ENCODE measurements at places on chromosomes 11 and 22. TPM values are rescaled to one million over a fixed set of nuclear protein-coding genes. Genes with fewer than 3 reads are reported as not detected.

- DNase-seq: no peak
These were observed 51.6 kb upstream of the BARX2 start for GRCh38 chr11:129323896-129324502.

- DNase-seq: no peak
These were observed 14.3 kb upstream of the EED start for GRCh38 chr11:86230179-86230804.

Gene BIRC3
- 5.6 TPM for total RNA-seq

- no peak for DNase-seq
These were observed 17.0 kb upstream of the MMP12 start for GRCh38 chr11:102891736-102892135.

Gene FGF3
- total RNA-seq: not detected

Gene KCNJ1
- under 0.01 TPM for total RNA-seq

DNA sequence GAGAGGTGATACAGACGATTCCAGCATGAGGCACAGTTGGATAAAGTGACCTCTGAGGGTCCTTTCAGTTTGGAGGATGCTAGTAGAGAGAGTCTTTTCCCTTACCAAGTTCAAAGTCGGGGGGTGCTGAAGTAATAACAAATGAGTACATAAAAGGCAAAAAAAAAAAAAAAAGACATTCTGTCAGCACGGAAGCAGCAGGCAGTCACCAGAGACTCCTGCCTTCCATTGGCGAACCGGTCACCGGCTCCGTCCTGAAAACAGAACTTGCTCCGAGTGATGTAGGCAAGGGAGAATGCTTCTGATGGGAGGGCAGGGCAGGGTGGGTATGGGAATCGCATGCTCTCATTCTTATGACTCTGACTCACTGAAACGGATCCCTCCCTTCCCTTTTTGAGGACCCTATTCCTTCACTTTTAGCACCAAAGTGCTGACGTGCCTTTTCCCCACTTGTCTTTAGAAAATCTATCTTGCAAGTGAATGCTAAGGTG is 65.9 kb downstream of the PRR5L start:
- DNase-seq: no peak

GRCh38 chr11:110317516-110317932 is 21.1 kb upstream of the RDX start:
- DNase-seq: no peak

DNA sequence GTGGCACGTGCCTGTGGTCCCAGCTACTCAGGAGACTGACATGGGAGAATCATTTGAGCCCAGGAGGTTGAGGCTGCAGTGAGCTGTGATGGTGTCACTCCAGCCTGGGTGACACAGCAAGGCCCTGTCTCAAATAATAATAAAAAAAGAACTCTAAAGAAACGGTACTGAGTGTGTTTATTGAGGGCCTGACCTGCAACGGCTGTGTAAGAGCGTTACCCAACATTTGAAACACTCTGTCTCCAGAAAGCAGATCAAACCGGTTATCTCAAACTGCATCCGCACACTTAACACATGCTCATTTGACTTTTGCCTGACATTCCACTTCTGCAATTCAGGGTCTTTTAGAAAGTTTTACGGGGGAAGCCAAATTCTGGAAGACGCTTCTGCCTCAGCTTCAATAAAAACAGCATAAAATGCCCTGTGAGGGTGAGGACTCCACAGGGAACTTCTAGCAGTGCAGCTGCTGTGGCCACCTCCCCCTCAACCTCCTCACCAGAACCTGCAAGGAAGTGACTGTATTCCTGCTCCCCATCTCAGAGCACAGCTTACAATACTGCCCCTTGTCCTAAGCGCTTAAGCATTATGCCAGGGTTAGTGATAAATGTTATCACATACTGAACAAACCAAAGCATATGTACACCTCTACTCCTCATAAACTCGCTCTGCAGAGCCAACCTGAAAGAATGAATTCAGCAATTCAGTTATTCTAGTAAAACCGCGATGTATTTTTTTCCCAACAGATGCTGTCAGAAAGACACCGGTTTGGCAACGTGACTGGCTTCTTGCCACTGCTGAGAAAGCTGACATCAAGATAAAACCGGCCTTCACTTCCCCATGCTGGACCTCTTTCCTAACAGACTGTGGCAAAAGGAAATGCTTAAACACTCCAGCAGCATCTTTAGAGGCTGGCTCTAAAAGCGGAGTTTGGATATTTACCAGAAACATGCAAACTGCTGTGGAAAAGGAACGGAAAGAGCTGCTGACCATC is 52.2 kb downstream of the PRDM10 start:
- DNase-seq: no peak

Gene SOX10
- not detected for total RNA-seq

- DNase-seq: no peak
These were observed 3.4 kb downstream of the CTSF start for GRCh38 chr11:66564984-66565383.

DNA sequence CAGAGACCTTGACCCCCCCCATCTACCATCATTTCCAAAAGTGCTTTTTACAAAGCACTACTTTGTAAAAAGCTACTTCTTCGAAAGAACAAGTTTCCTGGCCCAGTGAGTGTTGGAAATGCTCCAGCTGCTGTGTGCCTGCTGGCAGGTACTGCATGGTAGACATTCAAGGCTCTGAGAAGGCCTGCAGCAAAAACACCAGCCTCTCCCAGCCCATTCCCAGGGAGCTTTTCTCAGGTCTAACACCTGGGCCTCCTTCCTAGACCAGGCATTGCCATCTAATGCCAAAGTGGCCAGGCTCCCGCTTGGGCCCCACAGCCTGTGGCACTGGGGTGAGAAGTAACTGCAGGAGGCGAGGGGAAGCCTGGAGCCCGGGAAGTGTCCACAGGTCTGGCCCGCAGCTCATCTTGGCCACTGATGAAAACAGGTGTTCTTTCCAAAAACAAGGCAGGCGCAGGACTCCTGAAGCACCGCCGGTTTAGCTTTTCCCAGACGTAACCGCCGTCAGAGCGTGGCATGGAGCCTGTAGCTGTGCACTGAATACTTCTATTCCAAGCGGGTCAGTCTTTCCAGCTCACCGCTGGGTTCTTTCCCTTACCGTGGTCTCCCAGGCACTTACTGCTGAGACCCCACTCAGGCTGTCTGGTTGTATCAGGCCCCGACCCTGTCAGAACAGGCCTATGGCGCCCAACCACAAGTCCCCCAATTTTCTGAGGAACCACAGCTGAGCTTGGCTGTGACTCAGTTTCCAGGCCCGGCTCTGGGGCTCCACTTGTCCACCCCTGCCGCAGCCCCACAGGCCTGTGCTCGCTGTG is 1.2 kb upstream of the TCIRG1 start:
- no peak for DNase-seq

Measured in esophagus squamous epithelium (tissue), 5 donors.